NCI-H1105 treated with DMSO at 0.1 percent for 48 hours (cell line): ENCODE measurements at places on chromosomes 2 and 18.
A peak's percentile ranks its signal among the peaks of the same experiment; 100 is the strongest.

GRCh38 chr2:67318993-67319481 lies 78.1 kb upstream of the ETAA1 start:
- no peak for DNase-seq

DNA sequence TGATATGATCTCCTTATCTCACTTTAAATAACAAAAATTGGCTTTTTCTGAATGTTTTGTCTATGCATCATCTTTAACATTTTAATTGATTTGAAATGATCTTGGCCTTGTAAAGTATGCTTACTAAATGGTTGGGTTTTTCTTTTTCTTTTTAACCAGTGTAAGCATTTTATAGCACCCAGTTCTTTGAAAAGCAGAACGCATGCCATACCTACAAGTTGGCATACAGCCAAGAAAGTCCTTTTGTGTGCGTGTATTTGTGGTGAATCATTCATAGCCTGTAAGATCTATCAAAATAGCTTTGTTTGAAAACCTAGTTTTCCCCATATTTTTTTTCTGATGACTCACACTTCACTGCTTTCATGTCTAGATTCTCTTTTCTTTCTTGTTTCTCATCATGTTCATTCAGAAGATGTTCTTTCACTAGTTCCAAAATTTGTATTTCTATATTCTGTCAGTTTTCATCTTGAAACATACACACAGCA lies 4.1 kb upstream of the VRK2 start:
- DNase-seq = peak; percentile 76

DNA sequence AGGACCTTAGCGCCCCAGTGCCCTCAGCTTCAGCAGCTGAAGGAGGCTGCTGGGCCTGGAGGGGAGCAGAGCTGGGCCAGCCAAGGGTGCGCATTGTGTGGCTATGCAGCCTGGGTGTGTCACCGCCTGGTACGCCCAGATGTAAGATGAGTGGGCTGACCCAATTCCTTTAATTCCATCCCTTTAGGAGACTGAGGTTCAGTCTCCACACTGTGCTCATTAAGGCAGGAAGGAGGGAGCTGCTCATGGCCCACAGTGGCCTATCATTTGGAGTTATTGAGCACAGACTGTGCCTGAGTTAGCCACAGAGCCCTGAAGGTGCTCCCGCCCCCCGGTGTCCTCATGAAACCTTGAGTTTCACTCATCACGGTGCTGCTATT lies 194.1 kb upstream of the GLI2 start:
- DNase-seq = no peak

DNA sequence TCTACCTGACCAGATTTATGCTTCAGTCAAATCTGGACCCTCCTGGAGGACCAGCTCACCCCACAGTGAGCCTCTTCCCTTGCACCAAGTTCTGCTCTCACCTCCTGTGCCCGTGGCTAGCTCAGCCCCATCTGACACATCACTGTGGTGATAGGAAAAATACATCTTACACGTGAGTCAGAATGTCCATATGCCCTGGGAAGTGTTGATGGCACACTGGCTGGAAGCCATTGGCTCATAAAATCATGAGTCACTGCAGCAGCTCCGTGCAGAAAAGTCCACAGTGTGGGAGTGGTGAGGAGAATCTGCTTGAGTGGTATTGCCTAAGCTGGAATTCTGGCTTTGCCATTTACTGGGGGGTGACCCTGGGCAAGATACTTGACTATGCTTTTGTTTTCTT lies 42.6 kb upstream of the RAPGEF4 start:
- DNase-seq = no peak

DNA sequence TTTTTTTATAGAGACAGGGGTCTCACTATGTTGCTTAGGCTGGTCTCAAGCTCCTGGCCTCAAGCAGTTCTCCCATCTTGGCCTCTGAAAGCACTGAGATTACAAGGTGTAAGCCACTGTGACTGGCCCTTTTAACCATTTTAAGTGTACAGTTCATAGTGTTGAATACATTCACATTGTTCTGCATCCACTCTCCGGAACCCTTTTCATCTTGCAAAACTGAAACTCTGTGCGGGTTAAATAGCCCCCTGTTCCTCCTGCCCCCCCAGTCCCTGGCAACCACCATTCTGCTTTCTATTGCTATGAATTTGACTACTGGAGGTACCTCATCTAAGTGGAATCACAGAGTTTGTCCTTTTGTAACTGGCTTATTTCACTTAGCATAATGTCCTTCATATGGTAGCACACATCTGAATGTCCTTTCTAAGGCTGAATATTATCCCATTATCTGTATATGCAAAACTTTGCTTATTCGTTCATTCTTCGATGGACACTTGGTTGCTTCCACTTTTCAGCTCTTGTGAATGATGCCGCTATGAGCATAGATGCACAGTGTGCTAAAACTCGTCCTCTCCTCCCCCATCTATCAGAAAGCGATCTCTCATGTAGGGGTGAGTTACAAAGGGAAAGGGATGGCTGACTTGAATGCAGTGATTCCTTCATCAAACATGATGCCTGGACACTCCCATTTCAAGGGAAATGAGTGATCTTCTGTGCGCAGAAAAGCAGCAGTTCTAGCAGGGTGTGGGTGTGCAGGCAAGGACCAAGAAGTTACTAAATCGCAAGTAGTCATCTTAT lies 30.2 kb downstream of the CABLES1 start:
- no peak for DNase-seq

DNA sequence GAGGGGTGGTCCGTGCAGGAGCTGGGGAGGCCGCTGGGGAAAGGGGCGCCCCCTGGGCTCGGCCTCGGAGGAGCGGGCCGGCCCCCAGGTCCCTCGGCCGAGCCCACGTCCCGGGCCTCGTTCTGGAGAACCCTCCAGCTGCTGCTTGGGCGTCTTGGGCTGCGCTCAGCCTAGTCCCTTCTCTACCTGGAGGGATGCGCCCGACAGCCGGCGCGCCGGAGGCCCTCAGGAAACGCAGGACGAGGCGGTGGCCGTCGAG lies 293 bp upstream of the D2HGDH start:
- DNase-seq = no peak

GRCh38 chr18:7248877-7249276 lies 18.0 kb downstream of the LRRC30 start:
- no peak for DNase-seq

DNA sequence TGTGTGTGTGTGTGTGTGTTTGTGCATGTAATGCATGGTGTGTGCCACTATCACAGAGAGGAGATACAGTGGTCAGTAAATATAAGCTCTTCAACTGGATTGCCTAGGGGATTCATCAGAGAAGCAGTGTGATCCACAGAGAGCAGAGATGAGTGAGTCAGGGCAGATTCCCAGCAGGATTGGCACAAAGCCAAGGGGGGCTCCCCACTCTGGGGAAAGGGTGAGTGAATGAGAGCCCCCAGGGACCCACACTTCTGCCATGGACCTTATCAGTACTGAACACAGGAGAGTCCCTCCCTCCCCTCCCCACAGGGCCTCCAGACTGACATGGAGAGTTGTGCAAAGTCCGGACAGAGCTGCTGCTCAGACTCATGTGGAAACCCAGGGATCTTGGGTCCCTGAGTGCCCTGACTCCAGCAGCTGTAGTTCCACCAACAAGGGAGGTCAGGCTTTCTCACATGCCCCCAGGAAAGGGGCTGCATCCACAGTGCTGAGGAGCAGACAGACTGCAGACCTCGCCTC lies 748.8 kb downstream of the NR4A2 start:
- DNase-seq = no peak

DNA sequence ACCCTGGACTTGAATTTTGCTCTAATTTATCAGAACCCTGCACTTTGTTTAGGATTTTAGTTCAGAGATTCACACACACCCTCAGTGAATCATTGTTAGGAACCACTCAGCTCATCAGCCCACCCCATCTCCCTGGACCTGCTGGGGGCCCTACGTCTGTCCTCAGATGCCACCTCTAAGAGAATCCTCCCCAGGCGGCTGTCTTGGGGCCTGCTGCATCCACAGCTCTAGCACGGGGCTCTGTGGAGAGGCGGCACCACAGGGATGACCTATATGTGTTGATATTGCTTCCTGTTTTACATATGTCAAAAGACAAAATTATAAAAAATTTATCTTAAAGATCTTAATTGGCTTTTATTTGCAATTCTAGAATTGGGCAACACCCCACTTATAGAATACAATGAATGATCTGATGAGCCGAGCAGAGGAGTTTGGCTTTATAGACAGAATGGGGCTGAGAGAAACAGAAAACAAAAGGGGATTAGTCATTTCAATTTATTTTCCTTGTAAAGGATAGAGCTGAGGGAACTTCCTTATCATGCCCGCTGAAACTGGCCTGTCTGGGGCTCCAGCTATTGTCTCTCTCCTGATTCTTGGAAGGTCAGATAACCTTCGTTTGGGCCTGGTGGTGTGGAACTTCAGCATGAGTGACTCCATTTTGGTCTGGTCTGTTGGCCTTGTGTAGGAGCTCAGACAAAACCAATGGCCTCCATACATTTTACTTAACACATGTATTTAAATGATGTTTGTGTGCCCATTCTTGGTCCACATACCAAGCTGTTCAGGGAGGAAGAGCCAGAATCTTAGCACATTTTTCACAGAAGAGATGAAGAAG lies 1.4 kb downstream of the MYO7B start:
- DNase-seq = no peak

- DNase-seq = peak; percentile 40
Observed at GRCh38 chr2:85887566-85888019, 1.2 kb downstream of the ST3GAL5 start.

- no peak for DNase-seq
Observed at GRCh38 chr2:42030829-42031228, 17.0 kb upstream of the PKDCC start.

DNA sequence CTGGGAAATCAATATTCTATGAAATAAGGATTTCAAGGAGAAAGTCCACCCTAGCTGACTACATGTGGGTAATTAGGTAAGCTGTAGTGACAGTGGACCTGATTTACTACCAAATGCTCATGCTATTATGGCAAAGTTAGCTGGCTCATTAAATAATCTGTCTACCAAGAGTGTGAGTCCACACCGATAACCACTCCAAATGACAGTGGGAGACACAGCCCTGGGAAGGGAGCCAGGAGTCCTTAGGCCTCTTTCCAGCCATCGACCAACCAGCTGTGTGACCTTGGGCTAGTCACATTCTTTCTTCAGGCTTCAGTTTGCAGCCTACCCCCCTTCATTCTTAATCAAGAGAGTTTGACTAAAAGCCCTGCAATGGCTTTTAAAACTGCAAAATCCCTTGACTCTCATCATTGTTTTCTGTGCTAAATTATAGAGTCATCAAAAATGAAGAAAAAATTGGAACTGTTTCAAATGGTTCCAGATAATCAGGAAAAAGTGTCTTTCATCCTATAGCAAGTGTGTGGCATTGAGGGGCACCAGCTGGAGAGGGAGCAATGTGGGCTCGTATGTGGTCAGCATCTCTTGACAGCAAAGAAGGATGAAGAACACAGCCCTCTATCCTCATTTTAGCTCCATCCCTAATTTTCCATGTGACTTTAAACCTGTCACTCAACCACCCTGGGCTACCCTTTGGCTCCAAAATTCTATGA lies 45.6 kb upstream of the SLC14A2 start:
- DNase-seq = no peak

DNA sequence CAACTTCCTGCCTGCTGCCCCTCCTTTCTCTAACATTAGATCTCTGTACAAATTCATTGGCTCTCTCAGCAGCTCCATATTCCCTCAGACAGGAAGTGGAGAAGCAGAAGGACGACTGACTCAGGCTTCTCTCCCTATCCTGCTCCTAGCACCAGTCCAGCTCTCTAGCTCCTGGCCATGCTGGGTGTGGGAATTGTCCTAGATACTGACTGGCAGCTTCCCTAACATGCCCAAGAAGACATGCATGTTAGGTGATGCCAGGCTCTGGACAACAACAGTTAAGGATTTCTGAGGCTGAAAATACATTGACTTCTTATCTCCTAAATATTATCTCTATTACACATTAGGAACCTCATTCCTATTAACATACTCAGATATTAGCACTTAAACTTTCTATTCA lies 292.9 kb downstream of the IKZF2 start:
- no peak for DNase-seq

DNA sequence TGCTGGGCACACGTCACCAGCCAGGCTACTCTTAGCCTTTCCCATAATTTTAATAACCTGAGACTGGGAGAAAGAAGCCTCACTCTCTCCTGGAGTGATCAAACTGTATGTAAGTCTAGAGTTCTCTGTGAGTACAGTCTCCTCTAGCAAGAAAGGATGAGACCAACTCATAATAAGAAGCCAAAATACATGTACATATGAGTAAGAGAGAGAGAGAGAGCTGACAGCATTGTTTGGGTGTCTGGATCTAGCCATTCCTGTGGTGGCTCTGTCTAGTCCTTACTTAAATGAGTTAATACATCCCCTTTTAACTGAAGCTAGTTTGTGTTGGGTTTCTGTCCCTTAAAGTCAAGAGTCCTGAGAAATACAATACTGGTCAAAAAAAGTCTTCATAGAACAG lies 26.0 kb upstream of the ANXA4 start:
- no peak for DNase-seq

DNA sequence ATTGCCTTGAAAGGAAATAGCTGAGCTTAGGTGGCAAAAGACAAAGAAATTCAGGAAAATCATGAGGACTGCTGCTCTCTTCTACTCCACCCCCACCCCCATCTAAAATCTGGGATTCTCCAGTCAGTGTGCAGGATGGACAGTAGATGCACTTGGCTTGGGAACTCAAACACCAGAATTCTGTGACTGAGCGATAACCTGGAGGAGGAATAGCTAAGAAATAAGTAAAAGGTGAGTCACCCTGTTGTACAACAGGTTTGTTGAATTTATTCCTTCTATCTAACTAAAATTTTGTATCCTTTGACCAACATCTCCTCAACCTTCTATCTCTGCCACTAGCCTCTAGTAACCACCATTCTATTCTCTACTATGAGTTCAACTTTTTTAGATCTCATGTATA lies 1029.9 kb upstream of the ACVR2A start:
- no peak for DNase-seq

GRCh38 chr2:102399499-102400141 lies 23.3 kb upstream of the IL18RAP start:
- DNase-seq = no peak

DNA sequence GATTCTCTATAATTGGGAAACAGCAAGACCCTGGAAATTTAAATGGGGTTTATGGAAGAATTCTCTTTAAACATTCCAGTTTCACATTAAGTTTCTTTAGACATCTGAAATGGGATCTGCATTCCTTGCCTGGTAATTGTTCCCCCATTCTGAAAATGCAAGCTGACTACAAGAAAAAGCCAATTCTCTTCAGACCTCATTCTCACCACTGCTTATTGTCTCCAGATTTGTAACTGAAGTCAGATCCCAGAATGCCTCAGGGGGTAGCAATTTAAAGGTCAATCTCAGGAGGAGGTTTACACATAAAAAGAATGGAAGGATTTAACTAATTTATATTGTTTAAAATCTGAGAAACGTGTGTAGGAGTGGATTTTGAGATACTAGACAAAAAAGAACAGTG lies 41.2 kb downstream of the COL3A1 start:
- DNase-seq = no peak

DNA sequence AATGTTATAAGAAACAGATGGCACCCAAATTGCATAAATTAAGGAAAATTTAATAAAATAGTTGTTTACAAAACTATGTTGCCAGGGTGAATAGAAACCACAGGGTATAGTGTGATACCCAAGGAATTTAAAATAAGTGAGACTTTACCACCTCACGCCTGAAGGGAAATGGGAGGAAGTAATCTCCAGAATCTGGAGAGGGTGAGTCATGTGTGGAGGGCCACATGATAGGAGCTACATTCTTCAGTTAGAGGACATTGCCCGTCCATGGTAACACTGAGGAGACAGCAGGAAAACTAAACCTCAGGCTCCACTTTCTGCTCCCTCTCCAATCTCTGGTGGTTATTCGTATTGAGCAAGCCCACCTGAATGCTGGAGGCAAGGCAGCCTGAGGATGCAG lies 97.2 kb upstream of the NXPH2 start:
- DNase-seq = no peak
